Cerebellum (tissue), 4 donors: ENCODE measurements at places on chromosomes 12 and 14.

DNA sequence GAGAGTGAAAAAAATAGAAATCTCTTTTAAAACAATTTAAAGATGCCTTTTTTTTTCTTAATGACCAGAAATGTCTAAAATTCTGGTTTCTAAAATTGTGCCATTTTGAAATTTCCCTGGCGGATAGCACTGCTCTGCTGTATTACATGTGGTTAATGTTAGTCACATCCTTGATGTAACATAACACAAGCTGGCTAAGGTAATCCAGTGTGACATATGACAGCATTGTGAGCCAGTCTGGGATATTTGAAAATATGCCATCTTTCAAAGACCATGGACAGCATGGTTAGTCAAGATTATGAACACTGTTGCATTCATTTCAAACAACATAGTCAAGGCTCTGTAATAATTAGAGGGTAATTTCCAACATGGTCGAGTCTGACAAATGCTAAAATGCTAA lies 133.2 kb downstream of the ALX1 start:
- no peak for DNase-seq

DNA sequence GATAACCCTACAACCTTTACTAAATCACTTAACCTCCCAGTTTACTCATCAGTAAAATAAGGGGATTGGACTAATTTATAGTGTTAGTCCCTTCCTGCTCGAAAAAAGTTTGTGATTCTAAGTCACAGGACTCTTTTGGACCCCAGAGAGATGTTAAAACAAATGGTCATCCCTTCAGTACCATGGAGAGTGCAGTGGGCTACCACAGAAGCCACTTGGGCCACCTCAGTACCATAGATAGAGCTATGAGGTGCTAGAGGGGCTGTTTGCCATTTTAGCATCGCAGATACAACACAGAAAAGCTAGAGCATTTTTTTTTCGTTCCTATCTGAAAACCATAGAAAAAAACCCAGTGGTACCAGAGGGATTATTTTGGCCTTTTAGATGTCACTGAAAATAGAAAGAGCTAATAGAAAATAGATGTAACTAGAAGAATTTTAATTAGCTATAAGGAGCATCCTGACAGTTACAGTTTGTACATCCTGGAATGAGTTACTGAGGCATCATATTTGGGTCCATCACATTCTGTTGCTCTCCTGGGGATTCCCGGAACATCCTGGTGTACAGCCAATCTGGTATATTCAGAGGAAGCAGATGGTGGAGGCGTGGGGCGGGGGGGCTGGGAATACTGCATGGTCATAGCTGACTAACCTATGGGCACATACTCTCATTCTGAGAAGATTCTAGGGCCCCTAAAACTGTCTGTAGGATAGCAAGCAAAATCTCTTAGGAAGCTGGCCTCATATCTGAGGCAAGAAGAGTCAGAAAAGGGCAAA lies 2.8 kb downstream of the ZNF219 start:
- peak; percentile 79 for DNase-seq

GRCh38 chr12:75756111-75756510 lies 244.7 kb upstream of the KRR1 start:
- DNase-seq: no peak

GRCh38 chr14:104148433-104149277 lies 10.3 kb downstream of the KIF26A start:
- no peak for DNase-seq
